ENCODE measurements at places on chromosomes 3 and 15. TPM values are rescaled to one million over a fixed set of nuclear protein-coding genes. Genes with fewer than 3 reads are reported as not detected.

- no peak overlapping the region for H3K4me3 ChIP-seq
- no peaks in the 10 kb centered on the region for H3K27me3 ChIP-seq
- no peak for DNase-seq
- H3K36me3 ChIP-seq = peaks cover 32% of the 10 kb centered on the region
- peaks cover 7% of the 10 kb centered on the region for H3K4me1 ChIP-seq
Measured at GRCh38 chr3:5181469-5182141, 5.9 kb upstream of the EDEM1 start.

- no peak for DNase-seq
- no peaks in the 10 kb centered on the region for H3K4me1 ChIP-seq
- H3K27me3 ChIP-seq = no peaks in the 10 kb centered on the region
- H3K4me3 ChIP-seq = no peak overlapping the region
Measured at GRCh38 chr3:21326704-21327475, 424.1 kb downstream of the ZNF385D start.

DNA sequence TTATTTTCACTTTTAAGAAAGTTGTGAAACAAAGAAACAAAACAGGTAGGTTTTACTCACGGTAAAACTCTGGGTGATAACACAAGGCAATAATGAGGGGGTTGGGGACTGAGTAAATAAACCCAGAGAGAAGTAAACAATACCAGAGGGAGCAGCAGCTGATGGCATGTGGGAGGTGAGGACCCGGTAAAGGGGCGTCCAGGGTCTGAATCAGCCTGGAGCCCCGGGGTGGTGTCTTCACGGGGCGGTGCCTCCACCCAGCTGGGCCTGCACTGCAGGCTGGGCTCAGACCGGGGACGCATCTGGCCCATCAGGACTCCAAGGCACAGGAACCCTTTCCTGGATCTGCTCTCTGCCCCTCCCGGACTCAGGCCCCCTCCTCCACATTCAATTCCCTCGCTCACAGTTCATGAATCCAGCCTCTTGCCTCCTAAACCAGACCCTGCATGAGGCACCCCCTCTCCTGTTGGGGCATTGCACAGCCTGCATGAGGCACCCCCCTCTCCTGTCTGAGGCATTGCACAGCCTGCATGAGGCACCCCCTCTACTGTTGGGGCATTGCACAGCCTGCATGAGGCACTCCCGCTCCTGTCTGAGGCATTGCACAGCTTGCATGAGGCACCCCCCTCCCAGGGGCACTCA lies 73.9 kb upstream of the MFGE8 start:
- H3K4me1 ChIP-seq = peaks cover 2% of the 10 kb centered on the region
- H3K27ac ChIP-seq = no peak overlapping the region
- H3K4me3 ChIP-seq = no peak overlapping the region
- DNase-seq = no peak
- H3K27me3 ChIP-seq = no peaks in the 10 kb centered on the region

SERINC4 gene
- total RNA-seq = 0.36 TPM

GRCh38 chr3:24185738-24186384 lies 240.8 kb downstream of the NR1D2 start:
- no peaks in the 10 kb centered on the region for H3K4me1 ChIP-seq
- no peaks in the 10 kb centered on the region for H3K36me3 ChIP-seq
- no peak overlapping the region for H3K4me3 ChIP-seq
- no peaks in the 10 kb centered on the region for H3K27me3 ChIP-seq
- H3K27ac ChIP-seq = no peak overlapping the region
- no peak for DNase-seq

- no peaks in the 10 kb centered on the region for H3K27me3 ChIP-seq
- H3K4me3 ChIP-seq = no peak overlapping the region
- no peaks in the 10 kb centered on the region for H3K36me3 ChIP-seq
Measured at GRCh38 chr3:46955157-46955556, 21.4 kb downstream of the CCDC12 start.

Measured in CD4-positive, alpha-beta T cell (primary cell).